ENCODE measurements at places on chromosomes 7 and 10.

DNA sequence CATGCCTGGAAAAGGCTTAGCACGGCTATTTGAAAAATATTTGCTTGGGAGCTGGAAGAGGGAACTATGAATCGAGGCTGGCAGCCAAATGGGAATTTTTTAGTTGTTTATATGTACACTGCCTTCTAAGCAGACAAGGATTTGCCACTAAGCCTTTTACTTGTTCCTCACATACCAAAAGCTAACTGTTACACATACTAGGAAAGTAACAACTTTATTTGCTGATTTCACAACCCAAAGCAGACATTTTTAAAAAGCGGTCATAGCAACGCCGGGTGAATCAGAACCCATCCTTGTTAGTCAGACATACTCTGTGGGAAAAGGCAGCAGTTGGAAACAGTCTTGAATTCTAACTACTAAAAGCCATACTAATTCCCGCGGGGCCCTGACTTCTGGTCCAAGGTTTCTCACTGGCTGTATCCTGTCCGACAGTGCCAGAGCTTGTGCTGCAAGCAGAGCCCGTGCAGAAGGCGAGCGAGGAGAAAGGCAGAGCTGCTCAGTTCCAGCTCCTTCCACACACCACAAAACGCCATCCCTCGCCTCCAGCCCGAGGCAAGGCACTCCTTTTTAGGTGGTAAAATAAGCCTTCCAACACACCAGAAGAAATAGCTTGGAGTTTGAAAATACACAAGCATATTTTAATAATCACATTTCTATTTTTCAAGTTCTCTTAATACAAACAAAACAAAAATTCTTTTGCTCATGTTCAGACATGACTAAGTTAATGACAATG lies 89.2 kb downstream of the RNF216 start:
- DNase-seq, result peak; percentile 91

GRCh38 chr10:99339077-99339476 lies 9.9 kb downstream of the CNNM1 start:
- DNase-seq, result no peak

GRCh38 chr7:159113056-159113455 lies 31.6 kb downstream of the VIPR2 start:
- DNase-seq, result no peak

GRCh38 chr7:7449055-7449454 lies 86.6 kb downstream of the COL28A1 start:
- no peak for DNase-seq

DNA sequence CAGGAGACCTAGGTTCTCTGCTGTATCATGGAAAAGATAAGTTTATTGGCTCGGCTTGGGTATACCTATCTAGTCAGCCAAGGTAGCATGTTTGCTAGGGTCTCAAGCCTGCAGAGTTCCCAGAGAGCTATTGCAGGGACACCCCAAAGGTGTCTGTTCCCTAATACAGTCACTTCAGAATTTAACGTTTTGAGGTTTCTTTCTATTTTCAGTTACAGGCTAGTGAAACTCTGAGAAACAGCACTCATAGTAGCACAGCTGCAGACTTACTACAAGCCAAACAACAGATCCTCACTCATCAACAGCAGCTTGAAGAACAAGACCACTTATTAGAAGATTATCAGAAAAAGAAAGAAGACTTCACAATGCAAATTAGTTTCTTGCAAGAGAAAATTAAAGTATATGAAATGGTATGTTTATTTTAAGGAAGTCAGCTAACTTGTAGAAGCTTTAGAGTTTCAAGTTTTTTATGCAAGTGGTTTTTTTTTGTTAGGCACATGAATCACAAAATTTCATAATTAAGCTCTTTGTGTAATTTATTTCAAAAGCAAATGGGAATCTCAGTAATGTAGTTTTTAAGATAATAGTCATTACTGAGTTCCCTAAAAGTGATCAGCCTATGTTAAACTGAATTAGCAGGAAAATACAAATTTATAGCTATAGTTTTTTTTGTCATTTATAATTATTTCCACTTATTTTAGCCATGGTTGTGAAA lies 54.9 kb downstream of the AKAP9 start:
- DNase-seq, result no peak

All from Right ventricle myocardium superior (tissue), 1 donor.